ENCODE measurements at places on chromosomes 11 and 22. TPM values are rescaled to one million over a fixed set of nuclear protein-coding genes. Genes with fewer than 3 reads are reported as not detected.

The FAT3 gene
- total RNA-seq = 0.14 TPM

The CFL1 gene
- 1,004 TPM for total RNA-seq

The OSM gene
- 0.41 TPM for total RNA-seq

The PKP3 gene
- 143 TPM for total RNA-seq

The OR8D4 gene
- total RNA-seq = 1.3 TPM

The TUG1 gene
- total RNA-seq = 68.2 TPM

The FBXO3 gene
- 34.5 TPM for total RNA-seq

The CATSPERZ gene
- not detected for total RNA-seq

The SLC25A18 gene
- total RNA-seq = not detected

The MMP8 gene
- total RNA-seq = not detected

All from mucosa of descending colon (tissue), 3 donors.